Left cardiac atrium (tissue), 4 donors: ENCODE measurements at places on chromosomes 1 and 21. TPM values are rescaled to one million over a fixed set of nuclear protein-coding genes. Genes with fewer than 3 reads are reported as not detected.
A peak's percentile ranks its signal among the peaks of the same experiment; 100 is the strongest.

DNA sequence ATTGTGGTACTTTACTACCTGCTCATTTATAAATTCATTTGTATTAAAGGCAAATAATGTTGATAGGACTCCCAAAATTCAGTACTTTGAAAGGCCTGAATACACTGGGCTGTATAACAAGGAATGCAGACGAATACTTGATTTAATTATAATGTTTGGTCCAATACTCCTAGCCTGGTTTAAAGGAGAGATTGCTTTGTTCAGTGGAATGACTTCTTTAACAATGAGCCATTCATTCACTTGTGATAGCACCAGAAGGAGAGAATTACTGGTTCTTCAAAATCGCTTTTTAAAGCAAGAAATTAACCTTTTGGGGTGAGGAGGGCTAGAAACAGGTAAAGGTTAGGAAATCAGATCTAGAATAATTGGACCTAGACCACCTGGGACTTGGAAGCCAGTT is 28.3 kb upstream of the ENAH start:
- no peak for DNase-seq

The HSPA6 gene
- 3.2 TPM for total RNA-seq

The PLPPR5 gene
- total RNA-seq: not detected

DNA sequence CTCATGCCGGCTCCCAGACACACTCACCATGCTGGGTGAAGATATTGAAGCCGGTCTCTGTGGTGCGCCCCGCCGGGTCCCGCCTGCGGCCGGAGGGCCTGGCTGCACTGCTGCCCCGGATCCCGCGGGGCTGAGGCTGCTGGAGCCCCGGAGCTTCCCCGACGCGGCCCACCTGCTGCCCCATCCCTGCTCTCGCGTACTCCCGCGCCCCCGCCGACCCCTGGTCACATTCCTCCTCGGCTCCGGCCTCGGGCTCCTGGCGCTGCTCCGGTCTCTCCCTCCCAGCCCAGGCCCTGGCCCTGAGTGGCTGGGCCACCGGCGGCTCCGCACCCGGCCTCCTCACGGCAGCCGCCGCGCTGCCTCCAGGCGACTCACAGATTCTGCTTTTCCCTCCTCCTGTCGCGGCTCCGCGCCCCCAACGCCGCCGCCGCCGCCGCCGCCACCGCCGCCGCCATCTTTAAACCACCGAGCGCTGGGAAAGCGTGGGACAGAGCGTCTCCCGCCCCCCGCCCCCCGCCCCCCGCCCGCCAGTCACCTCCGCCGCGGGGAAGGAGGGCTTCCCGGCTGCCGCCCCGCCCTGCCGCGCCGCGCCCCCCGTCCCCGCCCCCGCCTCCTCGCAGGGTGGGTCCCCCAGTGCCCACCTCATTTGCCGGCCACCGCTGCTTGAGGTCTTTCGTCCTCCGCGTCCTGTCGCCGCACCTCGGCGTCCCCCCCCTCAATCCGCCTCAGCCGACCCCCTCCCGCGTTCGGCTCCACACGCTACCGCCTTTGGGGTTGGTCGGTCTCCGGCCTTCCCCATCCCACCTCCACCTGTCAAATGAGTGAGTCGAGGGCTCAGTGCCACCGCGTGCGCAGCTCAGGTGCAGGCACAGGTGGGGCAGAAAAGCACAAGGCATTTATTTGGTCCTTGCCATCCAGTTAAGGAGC is at the start of gene ABL2:
ABL2 (minus strand) TSS at position 464 of the 927 bp plus-strand sequence; CDS start at position 184, 280 bp downstream.
- DNase-seq: peak; percentile 47

- peak; percentile 39 for DNase-seq
These were observed 476 bp downstream of the BATF3 start for GRCh38 chr1:212699104-212699624.

- DNase-seq: peak; percentile 29
These were observed 950 bp upstream of the LRP8 start for GRCh38 chr1:53328541-53329499.
